ENCODE measurements at places on chromosomes 4 and X.

GRCh38 chr4:176601124-176601523 lies 191.6 kb downstream of the VEGFC start:
- no peak for DNase-seq

GRCh38 chr4:99219479-99219878 lies 433 bp upstream of the ADH6 start:
- DNase-seq: no peak

- no peak for DNase-seq
These were observed 555 bp upstream of the SPP1 start for GRCh38 chr4:87974856-87975462.

- DNase-seq: no peak
These were observed 83.2 kb upstream of the ARHGAP24 start for GRCh38 chr4:85391589-85392410.

GRCh38 chr4:105280338-105281123 lies 133.9 kb downstream of the TET2 start:
- no peak for DNase-seq

DNA sequence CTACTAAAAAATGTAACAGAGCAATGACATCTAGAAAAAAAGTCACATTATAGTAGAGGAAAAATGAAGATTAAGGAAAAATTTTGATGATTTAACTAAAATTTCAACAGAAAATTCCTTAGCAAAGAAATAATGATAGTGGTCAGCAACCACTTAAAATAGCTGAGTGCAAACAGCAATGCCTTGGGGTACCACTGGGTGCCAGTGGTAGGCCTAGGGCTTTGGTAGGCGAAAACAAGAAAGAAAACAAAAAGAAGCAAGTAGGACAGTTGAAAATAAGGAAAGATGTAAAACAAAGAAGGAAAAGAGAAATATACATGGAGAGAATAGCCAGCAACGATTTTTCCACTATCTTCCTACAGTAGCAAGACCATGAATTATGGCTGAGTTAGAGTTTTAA lies 313.5 kb upstream of the IRS4 start:
- no peak for DNase-seq

GRCh38 chr4:77595364-77595973 lies 10.2 kb upstream of the CXCL13 start:
- no peak for DNase-seq

- DNase-seq: no peak
These were observed 8.8 kb downstream of the DDX60 start for GRCh38 chr4:168309781-168310180.

- no peak for DNase-seq
These were observed 347.6 kb downstream of the SPOCK3 start for GRCh38 chr4:166886718-166887117.

GRCh38 chrX:43551590-43551989 lies 104.5 kb upstream of the MAOA start:
- DNase-seq: no peak

- no peak for DNase-seq
These were observed 143.1 kb downstream of the TBCK start for GRCh38 chr4:106172861-106173260.

GRCh38 chrX:134985479-134985878 lies 5.3 kb upstream of the SMIM10 start:
- DNase-seq: no peak

DNA sequence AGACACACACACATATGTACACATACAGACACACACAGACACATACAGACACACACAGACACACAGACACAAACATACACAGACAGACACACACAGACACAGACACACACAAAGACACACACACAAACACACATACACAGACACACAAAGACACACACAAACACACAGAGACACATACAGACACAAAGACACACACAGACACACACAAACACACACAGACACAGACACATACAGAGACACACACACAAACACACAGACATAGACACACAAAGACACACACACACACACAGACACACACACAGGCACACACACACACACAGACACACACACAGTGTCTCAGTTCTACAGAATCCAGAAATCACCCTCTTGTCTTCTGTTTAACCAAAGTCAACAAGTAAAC lies 280.7 kb downstream of the ASMT start:
- DNase-seq: no peak

DNA sequence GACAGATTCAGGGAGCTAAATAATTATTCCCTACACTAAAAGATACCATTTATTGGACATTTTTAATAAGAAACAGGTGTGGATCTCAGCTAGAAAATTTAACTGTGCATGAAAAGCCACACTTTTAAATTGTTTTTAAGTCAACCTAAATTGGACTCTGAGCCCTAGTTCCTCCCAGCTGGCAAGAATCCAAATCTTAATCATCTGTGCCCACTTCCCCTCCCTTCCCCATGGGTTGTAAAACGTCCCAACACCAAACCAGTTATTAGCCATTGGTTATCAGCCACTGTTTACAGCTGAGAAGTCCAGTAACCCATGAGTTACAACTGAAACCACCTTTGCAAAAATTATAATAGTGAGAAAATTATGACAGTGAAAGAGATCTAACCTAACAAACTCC lies 125.6 kb upstream of the S100G start:
- no peak for DNase-seq

DNA sequence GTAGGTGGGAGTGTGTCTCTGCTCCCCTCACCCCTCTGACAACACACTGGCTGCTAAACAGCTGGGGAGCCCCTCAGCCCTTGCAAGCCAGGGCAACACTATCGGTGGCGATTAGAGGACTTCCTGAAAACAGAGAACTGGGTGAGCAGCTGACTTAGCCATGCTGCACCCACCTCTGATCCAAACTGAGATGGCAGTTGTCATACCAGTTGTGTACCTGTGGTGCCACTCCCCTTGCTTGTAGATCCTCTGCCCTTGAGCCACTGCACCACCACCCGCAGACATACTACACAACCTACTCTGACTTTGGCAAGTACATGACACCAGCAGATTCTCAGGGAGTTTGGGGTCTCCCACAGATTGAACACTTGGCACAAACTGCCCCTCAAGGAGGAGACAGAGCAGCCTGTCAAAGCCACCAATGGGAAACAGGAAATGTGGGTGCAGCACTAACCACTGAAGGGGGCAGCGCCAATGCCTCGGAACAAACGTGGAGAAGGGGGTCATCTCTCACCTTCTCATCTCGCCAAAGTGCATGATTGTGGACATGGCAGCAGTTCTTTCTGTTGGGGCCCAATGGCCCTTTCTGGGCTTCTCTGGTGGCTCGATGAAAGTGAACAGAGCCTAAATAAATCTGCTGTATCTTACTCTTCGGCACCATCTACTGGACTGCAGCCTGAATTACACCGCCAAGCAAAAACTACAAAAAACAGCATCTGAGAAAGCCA lies 119.8 kb downstream of the NEK1 start:
- no peak for DNase-seq

DNA sequence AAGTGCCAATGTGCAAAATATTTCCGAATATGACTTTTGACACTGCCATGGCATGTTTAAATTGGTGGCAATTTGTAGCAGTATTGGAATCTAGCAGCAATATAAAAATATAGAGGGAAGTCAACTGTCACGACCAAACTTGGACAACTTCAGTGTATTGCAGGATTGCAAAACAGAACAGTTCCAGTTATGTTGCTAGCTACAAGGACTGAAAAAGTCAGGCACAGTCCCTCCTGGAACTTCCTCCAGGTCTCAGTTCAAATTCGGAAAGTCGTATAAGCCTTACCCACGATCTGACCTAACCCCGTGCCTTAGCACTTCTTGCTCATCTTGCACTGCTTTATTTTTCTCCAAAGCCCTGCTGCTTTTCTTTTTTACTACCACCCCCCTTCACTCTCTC lies 390.0 kb upstream of the GALNT7 start:
- DNase-seq: no peak

DNA sequence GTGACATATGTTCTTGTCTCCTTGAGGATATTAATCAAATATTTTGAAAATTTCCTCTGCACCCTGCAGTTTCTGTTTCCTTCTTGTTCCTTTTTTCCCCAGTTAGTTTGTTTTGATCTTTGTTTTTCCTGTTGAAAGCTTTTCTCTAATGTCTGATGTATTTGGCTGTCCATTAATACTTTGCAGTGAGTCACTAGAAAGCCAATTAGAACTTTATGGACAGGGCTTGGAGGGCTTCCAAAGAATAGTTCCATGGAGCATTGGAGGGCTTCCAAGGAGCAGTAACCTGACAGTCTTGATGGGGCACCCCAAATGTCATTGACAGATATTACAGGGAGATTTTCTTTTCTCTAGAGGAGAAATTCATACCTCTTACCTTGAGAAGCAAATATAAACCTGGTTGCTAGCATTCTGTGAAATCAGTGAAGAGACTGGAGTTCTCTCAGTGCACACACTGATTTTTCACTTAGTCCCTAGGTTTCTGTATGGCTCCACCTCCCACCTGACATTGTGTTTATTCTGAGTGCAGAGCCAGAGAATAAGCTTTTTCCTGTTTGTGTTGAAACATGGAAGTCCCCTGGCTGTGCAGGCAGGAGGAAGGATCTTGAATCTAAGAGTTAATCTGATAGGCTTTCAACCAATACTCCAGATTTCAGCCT lies 26.5 kb downstream of the SPARCL1 start:
- no peak for DNase-seq

GRCh38 chr4:6085028-6085690 lies 66.9 kb upstream of the C4orf50 start:
- DNase-seq: no peak

DNA sequence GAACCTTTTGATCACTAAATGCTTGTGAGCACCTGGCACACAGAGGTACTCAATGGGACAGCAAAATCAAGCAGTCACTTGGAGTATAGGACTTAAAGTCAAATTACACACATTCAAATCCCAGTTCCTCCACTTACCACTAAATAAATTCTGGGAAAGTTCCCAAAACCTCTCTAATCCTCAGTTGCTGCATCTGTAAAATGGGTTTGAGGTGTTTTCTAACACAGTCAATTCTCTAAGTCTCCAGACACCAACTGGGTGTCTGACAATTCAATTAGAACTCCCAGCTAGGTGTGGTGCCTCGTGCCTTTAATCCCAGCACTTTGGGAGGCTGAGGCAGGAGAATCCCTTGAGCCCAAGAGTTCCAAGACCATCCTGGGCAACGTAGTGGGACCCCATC lies 19.0 kb downstream of the QDPR start:
- DNase-seq: no peak

- DNase-seq: no peak
These were observed 25.4 kb downstream of the FGFBP1 start for GRCh38 chr4:15912961-15913630.

GRCh38 chr4:133233922-133234321 lies 84.8 kb downstream of the PCDH10 start:
- DNase-seq: no peak

- DNase-seq: no peak
These were observed 1.3 kb downstream of the CAMK2D start for GRCh38 chr4:113760094-113760794.

- no peak for DNase-seq
These were observed 12.4 kb upstream of the CTBP1 start for GRCh38 chr4:1261107-1261928.

GRCh38 chr4:168124008-168124641 lies 31.8 kb downstream of the ANXA10 start:
- DNase-seq: no peak

DNA sequence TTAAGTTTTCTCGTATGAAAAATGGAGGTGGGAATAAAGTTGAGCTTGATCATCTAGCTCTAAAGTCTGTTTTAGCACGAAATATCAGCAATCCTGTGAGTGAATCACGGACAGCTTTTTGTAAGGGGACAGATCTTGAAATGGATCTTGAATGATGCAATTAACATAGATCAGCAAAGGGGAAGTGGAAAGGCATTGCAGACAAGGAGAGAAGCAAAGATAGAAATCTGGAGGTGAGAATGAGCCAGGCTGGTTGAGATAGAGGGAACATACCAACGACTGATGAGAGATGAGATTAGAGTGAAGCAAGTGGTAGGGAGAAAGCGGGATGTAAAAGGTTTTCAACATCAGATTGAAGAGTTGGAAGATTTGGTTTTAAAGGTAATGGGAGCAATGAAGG lies 4.6 kb upstream of the DGKK start:
- DNase-seq: no peak

DNA sequence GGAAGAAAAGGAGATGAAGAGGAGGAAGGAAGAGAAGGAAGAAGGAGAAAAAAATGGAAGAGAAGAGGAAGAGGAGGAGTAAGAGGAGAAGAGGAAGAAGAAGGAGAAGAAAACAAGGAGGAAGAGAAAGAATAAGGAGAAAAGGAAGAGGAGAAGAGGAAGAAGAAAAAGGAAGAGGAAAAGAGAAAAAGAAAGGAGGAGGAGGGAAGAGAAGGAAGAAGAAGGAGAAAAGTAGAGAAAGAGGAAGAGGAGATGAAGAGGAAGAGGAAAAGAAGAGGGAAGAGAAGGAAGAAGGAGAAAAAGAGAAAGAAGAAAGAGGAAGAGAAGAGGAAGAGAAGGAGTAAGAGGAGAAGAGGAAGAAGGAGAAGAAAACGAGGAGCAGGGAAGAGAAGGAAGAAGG lies 11.8 kb upstream of the LEF1 start:
- no peak for DNase-seq

Measured in RWPE2 (cell line).